Body of pancreas (tissue), 4 donors: ENCODE measurements at places on chromosomes 6 and 20.

DNA sequence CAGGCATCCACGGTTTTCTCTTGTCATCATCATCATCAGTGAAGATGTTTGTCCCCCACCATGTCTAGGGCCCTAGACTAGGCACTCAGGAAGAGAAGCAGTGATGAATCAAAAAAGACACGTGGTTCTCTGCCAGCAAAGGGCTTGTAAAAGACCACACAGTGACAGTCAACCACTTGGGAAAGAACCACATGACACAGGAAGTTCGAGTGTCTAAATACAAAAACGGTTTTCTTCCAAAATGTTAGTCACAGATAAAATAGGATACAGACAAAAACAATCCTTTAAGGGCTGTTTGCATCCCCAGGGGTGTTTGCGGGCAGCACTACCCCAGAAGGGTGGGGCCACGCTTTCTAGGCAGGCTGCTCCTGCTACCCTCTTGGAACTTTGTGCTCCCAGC, 356.8 kb upstream of the AGPAT4 start:
- no peak for DNase-seq

GRCh38 chr20:6699921-6700562, 67.4 kb upstream of the BMP2 start:
- DNase-seq, result no peak

GRCh38 chr6:14673201-14673600, 555.6 kb downstream of the CD83 start:
- no peak for DNase-seq

DNA sequence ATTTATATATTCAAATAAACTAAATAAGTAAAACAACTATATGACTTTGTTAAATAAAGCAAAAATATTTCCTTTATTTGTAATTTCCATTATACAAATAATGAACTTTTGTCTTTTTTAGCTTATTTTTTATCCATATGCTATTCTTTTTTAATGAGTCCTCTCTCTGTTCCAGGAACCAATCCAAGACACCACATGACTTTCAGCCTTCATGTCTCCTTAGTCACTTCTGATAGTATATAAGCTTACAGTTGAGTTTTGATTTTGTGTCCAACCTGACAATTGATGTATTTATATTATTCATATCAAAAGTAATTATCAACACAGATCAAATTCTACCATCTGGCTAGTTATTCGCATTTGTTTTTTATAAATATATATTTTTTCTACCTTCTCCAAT, 582.3 kb upstream of the GJE1 start:
- no peak for DNase-seq

- no peak for DNase-seq
Measured at GRCh38 chr6:1001655-1002349, 308.9 kb upstream of the EXOC2 start.

DNA sequence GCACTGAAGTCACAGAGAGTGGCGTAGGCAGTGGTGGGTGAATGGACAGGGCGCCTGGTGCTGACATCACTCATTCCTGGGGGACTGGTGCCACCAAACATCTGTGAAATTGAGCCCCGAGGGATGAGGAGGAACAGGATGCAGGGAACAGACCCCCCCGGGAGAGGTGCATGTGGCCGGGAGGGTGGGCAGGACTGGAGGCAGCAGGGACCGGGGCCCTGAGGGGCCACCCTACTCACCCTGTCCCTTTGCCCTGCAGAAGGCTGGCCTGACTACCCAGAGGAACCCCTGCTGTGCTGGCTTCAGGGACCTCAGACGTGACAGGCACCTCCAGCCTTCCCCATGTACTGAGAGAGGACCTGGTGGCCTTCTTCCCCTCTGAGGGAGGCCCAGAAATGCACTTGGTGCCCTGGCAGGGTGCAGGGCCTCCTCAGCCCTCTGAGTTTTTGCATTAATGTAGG, 25.1 kb downstream of the SYNDIG1 start:
- no peak for DNase-seq

DNA sequence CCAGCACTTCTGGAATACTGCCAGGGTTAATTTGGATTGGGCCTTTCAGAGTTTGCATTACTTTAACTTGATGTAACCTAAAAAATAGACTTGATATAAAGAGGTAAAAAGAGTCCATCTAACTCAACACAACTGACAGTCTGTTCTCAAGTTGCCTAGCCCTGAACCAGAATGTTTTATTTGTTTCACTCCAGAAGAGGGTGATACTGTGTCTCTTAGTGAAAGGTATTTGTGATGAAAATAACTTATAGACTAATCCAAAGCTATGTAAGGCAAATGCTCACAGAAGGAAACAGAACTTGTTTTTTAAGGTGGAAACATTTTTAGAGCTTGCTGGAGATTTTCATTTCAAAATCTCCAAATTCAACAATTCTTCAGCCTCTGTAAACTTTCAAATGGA, 469.1 kb upstream of the RUNX2 start:
- DNase-seq, result no peak

DNA sequence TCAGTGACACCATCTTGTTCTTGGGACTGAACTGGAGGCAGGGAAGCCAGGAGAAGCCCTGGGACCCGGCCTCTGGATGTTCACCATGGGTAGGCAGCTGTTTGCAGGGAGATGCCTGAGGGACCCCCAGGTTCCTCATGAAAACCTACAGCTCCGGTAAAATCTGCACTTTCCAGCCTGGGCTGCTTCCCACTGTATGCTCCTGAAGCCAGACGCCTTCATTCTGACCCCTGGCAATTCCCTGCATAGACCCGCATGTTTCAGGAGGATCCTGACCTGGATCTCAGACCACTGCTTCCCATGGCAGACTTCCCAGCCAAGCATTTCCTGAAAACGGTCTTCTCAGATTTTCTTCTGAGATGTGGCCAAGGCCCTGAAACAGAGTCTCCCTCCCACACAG, 306.7 kb downstream of the PREX1 start:
- DNase-seq, result no peak

GRCh38 chr6:12423832-12424231, 133.7 kb downstream of the EDN1 start:
- DNase-seq, result no peak

DNA sequence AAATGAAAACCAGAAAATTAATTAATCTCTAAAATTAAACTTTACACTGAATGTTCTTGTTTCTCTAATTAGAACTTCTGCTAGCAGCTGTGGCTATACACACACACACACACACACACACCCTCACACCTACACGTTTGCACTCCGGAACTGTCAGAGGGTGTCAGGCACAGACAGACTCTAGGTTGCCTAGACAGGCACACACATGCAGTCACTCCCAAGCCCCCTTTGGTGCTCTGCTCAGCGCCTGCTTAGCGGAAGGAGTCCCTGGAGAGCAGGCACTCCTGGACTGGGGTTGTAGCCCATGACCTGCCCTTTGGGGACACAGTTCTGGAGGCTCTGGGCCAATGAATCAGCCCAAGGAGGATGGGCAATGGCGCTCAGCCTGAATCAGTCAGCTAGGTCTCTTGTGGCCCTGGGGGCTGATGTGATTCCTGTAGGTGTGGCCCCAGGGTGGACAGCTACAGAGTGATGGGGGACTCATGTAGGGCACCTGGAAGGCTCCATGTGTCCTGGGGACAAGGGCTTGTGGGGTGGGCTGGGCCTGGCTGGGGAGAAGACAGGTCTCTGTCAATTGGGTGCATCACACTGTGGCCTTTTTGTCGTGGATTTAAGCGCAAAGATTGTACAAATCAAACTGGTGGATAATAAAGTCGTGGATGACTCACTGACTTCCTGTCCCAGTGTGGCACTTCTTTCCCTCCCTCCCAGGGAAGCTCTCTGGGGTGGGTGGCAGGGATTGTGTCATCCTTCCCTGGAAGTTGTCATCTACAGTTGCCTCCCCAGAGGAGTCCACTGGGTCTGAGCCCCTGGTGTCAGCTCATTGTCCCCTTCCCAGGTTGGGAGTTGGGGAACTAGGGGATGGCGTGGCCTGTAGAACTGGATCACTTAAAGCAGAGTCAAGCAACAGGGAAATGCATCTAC, 8.8 kb downstream of the TMEM151B start:
- no peak for DNase-seq

DNA sequence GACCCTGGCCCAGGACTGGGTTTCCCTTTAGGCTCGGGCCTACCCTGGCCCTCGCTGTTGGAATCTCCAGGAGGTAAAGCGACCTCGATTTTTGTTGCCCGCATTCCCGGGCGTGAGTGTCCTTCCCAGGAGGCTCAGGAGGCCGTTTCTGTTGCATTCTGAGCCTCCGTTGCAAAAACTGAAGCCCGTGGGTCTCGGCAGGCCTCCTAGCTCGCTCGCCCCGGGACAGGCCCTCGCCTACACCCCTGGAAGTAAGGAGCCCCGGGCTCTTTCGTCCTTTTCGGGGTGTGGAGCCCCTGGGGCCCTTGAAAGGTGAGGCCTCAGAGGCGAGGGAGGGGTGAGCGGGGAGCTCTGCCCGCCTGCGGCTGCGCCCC, 2.3 kb downstream of the NR2E1 start:
- DNase-seq, result no peak

DNA sequence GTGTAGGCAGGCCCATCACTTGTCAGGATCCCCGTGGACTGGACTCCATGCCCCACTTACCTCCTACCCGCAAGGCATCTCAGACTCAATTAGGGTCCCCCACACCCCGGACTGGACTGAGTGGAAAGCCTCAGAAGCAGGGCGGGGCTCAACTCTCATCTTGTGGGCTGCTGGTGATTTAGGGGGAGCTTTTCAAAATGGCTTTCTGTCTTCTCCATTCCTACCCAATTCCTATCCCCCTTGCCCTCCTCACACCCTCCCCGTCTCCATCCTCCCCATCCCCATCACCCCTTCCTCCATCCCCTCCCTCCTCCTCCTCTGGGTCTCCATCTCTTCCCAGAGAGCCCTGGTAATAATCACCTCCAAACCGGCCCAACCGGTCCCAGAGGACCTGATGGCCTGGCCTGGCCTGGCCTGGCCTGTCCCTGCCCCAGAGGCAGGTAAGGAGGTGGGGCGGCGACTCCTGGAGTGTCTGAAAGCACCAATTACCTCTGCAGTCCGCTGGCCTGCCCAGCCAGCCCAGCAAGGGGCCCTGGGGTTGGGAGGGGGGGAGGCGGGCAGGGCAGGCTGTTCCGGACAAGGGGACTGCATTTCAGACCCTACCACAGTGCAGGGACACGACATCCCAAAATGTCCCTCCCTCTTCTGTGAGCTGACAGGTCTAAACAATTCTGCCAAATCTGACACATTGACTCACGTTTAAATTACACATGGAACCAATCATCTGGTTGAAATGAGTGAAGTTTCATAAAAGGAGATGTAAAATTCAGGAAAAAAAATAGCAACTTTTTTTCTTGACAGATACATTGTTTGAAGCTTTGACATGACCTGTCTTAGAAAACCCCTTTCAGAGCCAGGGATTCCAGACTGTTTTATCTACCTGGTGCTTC, 24.8 kb downstream of the MAFB start:
- DNase-seq, result peak; percentile 42

GRCh38 chr6:39507331-39507998, 185.0 kb upstream of the KCNK16 start:
- DNase-seq, result no peak

DNA sequence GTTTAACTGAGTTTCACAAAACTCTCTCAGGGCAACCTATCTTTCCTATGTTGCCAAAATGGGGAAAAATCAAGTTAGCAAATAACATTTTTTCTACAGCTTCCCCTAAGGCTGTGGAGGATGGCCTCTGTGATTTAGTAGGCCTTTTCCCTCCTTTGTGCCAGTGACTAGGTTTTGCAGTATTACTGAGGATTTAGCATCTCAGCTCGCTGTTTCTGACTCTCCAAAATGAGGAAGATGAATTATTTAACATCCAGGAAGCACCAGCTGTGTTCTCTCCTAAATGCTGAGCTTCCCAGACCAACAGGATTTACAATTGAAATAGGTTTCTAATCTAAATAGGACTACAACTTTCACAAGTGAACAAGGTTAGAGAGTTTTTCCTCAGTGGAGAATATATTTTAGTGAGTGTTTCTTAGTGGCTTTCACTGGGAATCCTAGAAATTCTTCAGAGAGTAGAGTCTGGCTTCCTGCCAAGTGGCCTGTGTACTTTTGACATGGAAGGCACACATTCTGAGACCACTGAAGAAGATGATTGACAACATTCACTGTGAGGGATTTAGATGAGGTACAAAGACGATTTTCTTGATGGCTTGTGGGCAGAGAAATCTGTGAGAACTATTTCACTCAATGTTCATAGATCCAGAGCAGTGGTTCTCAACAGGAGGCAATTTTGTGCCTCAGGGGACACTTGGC, 62.4 kb downstream of the PTCHD4 start:
- DNase-seq, result no peak

DNA sequence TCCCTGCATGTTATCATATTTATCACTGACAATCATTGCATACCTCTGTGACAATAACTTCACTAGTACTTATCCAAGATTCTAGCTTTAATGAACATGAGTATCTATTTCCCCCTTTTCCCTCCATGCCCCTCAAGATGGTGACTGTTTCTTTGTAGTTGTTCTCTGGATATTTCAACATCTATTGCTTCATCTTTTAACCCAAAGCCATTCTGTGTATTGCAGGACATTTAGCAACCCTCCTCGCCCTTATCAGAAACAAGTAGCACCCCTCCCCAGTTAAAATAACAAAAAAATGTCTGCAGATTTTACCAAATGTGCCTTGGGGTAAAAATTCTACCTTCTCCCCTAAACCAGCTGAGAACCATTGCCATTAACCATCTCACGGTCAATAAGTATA, 979.8 kb upstream of the MANEA start:
- no peak for DNase-seq

DNA sequence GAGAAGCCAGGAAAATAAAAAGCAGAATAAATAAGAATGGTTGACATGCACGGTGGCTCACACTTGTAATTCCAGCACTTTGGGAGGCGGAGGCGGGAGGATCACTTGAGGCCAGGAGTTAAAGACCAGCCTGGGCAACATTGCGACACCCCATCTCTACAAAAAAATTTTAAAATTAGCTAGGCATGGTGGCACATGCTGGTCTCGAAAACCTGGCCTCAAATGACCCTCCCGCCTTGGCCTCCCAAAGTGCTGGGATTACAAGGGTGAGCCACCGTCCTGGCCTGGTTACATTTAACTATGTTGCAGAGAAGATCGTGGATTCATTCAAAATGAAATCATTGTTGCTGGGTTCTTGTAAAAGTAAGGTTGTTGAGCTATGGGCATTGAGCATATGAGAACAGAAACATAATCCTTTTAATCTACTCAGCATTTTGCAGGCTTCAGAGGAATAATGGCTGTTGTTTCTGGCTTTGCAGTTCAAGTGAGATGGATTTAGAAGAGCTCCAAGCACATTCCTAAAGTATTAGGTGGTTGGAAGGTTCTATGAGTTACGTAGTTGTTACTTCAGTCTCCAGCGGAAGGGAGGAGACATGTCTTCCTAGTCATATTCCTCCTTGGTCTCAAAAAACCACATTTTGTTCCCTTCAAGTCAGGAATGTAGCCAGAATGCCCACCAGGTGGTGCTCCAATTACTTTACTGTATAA, 45.6 kb upstream of the RAB23 start:
- DNase-seq, result peak; percentile 51

GRCh38 chr6:44966449-44967092, 361.6 kb upstream of the RUNX2 start:
- DNase-seq, result no peak

GRCh38 chr20:62632575-62633090, 9.7 kb upstream of the SLCO4A1 start:
- DNase-seq, result no peak
